Stimulated activated CD4-positive, alpha-beta T cell treated with anti-CD3 and anti-CD28 coated beads, Interleukin-2, amount 100 ng/mL, for 4 hours (primary cell): ENCODE measurements at places on chromosomes 2 and 18.

DNA sequence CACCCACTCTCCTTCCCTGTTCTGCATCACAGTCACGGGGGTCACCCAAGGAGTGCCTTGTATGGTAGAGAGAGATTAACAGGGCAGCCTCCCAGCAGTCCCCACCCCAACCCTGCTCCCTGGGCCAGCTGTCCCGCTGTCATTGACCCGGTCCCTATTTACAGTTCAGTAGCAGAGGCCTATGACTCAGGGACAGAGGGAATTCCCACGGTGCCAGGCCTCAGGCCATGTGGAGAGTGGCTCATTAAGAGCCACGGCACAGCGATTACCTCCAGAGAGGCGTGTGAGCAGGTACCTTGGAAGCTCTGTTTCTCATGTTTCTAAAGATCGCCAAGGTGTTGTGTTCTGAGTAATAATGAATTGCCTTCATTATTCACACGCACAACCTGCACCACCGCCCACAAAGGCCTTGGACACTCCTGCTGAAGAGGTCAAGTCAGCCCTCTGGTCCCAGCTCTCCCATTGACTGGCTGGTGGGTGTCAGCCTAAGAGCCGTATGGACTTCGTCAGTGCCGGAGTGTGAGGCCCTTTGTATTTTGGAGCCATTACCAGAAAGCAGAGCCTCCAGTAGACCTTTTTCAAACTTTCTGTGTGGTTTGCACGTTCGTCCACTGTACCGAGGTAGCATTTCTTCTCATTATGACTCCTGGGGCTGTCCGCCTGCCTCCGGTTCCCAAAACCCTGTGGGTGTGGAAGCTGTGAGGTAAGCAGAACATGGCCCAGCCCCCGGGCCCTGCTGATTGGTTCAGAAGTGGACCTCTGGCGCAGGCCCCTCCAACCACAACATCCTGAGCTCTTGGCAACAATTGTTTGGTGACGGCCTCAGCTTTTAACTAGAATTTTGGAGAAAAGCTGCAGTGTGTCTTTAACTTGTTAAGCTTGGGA, 47.0 kb downstream of the SERTAD2 start:
- DNase-seq, result peak; percentile 74

- DNase-seq, result no peak
Measured at GRCh38 chr2:105291981-105292380, 37.6 kb downstream of the TGFBRAP1 start.

GRCh38 chr2:217890445-217890844, 112.3 kb downstream of the TNS1 start:
- DNase-seq, result no peak

DNA sequence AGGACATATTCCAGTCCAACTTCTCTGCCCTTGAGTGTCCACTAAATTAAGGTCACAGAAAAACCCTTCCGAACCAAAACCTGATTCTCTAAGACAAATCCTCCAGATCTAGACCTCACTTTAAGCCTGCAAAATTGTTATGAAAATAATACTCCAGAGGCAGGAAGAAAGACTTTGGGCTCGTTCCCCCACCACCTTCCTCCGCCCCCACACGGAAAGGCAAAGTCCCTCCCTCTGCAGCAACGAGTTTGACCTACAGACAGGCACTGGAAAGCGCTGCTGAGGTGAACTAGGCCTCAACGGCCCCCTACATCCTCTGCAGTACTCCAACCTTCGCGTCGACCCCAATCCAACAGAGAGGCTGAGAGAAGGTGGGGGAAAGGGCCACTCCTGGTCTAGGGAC, 808 bp downstream of the ATP5MC3 start:
- DNase-seq, result peak; percentile 48

DNA sequence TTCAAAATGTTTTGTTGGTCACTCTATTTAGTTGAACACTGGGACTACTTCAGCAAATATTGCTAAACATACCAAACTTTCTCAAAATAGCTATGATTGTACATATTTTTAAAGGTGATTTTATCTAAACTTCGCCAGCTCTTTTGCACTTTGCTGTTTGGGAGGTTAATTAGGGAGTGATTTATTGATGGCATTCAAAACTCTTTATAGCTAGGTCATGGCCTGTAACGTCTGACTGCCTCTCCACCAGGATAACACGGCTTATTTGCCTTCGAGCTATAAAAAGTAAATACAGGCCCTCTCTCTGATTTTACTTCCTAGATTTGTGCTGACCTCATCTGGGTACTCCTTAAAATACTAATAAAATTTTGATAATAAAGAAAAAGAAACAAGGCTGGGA, 931.9 kb downstream of the DCDC2C start:
- no peak for DNase-seq

DNA sequence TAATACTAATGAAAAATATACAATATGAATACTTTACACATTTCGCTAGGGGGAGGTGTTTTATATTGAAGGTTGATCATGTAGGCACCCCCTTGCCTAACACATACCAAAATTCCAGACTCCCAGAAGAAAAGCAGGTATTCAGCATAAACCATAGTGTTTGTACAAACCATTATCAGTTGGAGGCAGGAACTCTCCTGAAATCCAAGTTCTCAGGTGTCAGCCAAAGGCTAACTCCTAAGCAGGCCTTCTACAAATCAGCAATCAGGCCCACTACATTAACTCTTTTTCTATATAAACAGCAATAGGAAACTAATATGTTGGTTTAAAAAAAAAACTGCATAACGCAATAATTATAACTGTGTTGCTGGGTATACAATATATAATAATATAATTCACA, 44.5 kb downstream of the MAP3K2 start:
- no peak for DNase-seq

DNA sequence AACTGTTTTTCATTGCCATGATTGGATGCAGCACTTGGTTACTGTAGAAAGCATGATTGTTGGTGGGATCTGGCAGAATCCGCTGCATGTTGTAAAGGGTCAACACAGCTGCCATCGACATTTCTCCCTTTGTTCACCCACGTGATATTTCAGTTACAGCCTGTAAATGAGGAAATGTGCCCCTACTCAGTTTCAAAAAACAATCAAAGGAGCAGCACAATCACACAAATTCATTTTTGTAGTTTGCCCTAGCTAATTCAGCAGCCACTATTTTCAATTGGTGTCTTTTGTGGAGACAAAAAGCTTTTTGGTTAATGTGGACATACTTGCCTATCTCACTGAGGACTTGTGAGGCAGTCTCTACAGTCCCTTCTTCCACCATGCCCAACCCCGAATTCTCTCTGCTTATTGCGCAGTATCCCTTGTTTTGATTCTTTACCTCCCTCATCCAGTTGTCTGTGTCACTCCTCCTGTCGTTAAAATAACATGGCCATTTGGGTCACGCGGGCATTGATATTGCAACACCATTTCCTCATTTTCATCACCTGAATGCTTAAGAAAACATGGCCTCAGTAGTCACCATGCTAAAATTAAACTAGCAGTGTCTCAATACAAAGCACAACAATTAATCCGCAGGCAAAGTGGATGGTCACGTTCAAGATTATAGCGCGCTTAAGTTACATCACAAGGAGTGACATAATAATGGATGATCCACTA, 6.4 kb upstream of the PROC start:
- no peak for DNase-seq

DNA sequence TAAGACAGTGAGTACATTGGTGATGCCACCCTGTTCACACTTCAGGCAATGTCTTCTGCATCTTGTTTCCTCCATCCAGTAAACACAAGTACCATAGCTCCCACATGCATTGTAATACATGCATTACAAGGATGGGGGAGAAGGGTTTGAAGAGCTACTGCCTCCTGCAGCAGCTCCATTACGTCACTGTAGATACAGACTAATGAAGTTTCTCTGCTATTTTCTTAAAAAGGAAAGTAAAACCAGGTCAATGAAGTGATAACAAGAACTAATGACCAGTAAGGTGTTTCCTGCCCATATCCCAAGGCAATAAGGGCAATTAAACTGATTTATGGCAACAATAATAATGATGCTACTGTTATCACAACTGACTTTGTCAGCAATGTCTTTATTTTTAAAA, 18.2 kb upstream of the BBS5 start:
- DNase-seq, result no peak

- no peak for DNase-seq
Measured at GRCh38 chr18:74375999-74376398, 60.4 kb downstream of the C18orf63 start.

GRCh38 chr18:8865934-8866333, 160.6 kb downstream of the MTCL1 start:
- no peak for DNase-seq

DNA sequence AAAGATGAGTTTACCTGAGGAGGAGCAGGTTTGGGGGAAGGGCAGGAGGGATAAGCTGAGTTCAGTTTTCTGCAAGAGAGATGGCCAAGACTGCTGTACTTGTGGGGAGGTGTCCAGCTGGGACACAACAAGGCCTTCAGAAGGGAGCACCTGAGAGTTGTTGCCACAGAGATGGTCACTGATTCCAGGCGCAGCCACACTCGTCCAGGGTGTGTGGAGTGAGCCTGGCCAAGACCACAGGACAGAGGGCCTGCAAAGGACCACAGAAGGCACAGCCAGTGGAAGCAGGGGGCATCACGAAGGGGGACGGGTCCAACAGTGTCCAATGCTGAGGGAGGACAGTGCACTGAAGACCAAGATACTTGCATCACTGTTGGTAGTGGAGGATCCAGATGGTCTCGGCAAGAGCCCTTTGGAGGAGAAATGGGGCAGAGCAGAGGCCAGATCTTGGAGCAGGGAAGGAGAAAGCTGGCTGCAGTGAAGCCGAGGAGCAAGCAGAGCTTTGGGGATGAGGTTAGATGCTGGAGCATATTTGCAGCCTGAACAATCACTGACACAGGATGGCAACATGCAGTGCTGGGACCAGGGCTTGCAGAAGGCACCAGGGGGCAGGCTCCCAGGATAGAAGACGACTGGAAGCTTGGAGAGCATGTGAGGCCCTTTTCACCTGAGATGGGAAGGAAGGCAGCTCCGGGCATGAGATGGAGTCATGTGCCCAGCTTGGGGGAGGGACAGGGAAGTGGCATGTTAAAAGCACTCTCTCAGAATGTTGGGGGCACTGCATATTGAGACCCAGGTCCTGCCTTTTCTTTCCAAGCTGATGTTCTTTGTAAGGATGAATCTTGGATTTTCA, 214.0 kb downstream of the CYP26B1 start:
- DNase-seq, result no peak

- no peak for DNase-seq
Measured at GRCh38 chr2:113275556-113276215, 3.0 kb downstream of the PAX8 start.

GRCh38 chr2:31079665-31080064, 58.6 kb downstream of the GALNT14 start:
- DNase-seq, result no peak

- no peak for DNase-seq
Measured at GRCh38 chr2:152585830-152586484, 131.3 kb downstream of the PRPF40A start.

GRCh38 chr2:109356324-109357035, 227.5 kb downstream of the SH3RF3 start:
- no peak for DNase-seq

DNA sequence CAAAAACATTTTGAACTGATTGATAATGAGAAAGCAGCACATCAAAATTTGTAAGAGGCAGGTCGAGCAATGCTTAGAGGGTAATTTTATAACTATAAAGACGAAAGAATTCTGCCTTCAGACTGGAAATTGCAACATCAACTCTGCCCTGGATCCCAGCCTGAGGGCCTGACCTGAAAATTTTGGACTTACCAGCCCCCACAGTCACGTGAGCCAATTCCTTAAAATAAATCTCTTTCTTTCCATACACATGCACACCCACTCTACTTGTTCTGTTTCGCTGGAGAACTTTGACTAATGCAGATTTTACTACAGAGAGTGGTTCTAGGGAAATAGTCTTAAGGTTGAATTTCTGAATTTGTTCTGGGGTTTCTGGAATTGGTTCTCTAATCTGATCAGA, 14.6 kb upstream of the ACOXL start:
- no peak for DNase-seq

DNA sequence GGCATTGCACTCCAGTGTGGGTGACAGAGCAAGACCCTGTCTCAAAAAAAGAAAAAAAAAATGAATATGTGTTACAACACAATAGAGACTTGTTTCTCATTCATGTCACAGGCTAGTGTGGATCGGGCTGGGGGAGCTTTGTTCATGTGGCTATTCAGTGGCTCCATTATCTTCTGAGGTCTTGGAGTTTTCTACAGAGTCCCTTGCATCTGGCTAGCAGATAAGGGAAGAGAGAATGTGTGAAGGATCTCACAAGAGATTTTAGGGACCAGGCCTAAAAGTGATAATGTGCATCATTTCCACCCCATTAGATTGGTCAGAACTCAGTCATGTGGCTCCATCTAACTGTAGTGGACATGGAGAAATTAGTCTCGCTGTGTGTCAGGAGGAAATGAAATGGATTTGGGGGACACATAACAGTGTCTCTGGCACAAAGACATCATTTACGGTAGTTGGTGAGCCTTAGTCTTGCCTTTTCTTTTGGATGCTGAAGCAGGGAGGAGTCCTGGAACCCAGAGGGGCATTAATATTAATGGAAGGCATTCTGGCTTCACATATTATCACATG, 32.4 kb upstream of the CASP10 start:
- DNase-seq, result no peak

DNA sequence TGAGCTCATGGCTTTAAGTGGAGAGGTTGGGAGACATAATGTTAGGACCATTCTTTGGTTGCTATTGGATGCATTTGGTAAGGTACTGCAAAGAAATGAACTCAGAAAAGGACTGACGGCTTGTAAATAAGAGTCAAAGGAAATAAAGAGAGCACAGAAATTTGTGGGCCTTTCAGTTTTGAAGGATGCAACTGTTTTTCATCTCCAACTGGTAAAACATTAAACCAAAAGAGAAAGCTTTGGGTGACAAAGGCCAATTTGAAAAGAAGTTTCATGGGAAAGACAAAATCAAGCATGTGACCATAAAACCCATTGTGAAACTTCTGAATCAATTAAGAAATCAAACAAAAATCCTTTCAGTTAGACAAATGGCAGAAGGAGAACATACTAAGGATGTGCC, 77.8 kb upstream of the SPOPL start:
- DNase-seq, result no peak

GRCh38 chr2:120391911-120392665, 46.2 kb downstream of the INHBB start:
- DNase-seq, result no peak

DNA sequence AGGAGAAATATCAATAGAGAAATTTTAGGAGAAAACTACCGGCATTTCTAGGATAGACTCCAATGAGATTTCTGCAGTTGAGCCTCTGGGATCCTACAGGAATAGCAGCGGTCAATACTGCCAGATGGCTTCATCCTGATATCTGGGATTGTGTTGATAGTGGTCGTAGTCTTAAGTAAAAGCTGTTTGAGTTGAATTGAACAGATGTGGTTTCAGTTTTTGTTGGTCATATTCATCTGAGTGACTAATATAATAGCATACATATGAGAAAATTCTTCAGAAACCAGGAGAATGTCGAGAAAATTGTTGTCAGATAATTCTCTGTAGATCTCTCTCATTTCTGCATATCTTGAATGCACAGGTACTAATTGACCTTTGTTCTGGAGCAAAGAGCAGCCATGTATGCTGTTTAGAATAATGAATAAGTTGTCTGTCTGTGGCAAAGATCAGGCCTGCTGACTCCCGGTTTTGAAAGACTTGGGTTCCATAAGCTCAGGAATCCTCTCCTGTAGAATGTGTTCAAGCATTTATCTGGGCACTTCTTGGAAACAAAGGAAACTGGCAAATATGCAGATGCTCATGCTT, 288.1 kb downstream of the TMX3 start:
- no peak for DNase-seq

- DNase-seq, result no peak
Measured at GRCh38 chr2:189683348-189683747, 8.9 kb downstream of the ANKAR start.
